Activated T-helper 1 cell treated with Interleukin-2 at 50 U/mL for 16 hours (primary cell): ENCODE measurements at places on chromosomes 3 and 15.

GRCh38 chr3:185540695-185541094 is 11.7 kb downstream of the LIPH start:
- no peak for DNase-seq

DNA sequence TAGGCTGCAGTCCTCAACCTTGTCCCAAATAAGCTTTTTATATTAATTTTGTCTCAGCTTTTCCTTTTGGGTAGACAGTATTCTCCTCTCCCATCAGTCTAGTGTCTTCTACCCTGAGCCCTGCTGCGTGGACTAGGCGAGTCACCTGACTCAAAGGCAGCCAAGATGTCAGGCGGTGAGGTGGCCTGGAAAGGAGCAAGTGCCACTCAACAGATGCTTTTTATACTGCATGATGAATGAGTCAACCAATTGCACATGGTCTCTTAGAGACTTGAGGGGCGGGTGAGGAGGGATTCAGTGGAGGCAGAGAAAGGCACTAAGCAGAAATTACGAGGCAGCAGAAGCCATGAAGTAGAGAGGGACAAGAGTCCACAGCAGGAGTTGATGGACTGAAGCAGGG is 95.9 kb downstream of the FRMD4B start:
- DNase-seq: no peak

DNA sequence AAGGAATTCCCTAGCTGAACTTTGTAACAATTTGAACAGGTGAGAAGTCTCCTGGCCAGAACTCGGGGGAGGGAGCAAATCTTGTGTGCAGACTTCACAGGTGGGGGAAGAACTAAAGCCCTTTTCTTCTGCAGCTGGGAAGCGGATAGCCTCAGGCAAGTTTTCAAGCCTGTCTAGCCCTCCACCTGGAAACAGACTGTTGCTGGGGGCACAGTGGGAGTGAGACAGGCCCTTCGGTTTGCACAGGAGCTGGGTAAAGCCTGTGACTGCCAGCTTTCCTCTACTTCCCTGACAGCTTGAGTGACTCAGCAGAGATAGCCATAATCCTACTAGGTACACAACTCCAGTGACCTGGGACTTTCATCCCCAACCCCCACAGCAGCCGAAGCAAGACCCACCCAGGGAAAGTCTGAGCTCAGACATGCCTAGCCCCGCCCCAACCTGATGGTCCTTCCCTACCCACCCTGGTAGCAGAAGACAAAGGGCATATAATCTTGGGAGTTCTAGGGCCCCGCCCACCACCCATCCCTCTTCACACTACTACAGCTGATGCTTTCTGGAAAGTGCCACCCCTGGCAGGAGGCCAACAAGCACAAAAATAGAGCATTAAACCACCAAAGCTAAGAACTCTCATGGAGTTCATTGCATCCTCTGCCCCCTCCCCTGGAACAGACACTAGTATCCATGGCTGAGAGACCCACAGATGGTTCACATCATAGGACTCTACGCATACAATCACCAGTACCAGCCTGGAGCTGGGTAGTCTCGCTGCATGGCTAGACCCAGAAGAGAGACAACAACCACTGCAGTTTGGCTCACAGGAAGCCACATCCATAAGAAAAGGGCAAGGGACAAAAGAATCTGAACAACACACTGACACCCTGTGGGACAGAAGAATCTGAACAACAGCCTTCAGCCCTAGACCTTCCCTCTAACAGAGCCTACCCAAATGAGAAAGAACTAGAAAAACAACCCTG is 479.0 kb downstream of the RAP2B start:
- no peak for DNase-seq

DNA sequence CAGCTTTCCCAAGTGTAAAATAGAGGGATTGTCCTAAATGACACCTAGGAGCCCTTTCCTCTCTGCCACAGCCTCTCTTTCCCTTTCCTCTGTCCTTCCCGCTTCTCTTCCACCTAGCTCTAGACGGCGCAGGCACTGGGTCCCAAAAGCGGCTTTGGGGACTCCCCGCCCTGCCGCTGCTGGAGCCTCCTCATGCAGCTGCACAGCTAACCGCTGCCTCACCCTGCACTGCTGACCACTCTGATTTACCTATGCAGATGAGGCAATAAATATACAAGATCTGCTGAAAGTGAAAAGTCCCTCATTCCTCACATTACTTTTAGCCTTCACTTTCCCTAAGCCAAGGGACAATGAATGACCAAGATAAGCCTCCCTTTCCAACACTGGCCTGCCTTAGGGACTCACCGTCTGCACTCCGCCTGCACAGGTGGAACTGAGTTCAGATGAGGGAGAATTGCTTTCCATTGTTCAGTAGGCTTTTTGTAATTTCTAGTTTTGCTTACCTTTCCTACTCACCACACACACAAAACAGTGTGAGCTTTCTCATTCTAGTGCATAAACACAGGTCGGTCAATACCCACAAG is 197.5 kb upstream of the BCL6 start:
- DNase-seq: no peak

DNA sequence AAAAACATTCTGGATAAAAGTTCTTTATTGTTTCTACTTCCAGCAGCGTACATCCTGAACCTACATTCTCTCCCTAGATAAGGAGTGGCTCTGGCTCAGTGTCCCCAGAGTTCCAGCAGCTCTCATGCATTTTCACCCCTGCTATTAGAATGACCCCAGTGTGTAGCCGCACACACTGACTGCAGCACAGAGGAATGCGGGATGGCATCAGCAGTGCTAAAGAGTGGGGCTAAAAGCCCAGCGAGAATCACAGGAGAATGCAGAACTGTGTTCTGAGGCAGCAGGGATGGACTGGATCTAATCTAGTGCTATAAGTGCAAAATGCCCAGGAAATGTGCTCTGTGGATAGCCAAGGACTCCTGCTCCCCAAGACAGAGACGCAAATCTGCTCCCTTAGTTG is 66.4 kb upstream of the TJP1 start:
- no peak for DNase-seq

GRCh38 chr3:69963643-69964042 is 35.9 kb upstream of the SAMMSON start:
- DNase-seq: no peak

DNA sequence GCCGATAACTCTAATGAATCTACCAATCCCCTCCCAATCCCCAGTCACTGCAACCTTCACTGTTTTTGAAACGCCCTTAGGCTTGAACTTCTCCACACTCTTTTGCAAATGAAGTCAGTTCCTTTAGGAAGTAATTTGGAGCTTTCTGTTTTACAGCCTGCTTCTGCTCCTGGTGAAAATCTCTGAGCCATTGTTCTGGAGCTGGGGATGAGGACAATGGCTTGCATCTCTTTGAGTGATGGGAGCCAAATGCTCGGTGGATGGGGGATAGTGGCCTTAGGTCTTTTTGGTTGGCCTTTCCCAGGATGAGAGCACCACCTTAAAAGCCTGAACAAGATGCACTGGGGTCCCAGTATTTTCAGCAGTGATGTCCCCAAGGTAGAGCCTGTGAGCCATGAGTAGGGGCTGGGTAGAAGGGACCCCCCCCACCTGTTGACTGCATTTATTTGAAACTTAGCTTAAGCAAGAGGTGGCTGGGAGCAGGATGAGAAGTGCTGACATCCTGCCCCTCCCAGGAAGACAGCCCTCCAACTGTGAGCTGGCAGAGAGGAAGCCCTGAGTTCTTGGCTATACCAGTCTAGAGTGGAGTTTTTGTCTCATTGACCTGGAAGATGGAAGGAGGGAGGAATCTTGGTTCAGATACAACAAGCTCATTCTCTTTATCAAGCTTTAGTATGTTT is 7.6 kb upstream of the MYO5C start:
- DNase-seq: no peak

DNA sequence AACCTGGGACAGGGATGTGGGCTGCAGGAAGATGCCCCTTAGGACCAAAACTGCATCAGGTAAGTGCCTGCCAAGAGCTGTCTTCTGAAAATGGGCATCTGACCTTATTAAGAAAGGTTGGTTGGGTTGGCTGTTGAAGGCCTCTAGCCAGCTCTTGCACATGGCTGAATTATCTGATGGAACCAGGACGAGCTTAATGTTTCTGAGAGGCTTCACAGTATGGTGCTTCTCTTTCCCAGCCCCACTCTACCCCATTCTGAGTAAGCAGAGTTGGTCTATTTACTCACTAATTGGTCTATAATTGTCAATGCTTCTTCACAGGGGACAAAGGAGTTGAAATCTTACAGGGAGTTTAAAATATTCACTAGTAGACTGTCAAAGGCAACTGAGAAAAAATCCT is 48.4 kb downstream of the DTWD1 start:
- no peak for DNase-seq

DNA sequence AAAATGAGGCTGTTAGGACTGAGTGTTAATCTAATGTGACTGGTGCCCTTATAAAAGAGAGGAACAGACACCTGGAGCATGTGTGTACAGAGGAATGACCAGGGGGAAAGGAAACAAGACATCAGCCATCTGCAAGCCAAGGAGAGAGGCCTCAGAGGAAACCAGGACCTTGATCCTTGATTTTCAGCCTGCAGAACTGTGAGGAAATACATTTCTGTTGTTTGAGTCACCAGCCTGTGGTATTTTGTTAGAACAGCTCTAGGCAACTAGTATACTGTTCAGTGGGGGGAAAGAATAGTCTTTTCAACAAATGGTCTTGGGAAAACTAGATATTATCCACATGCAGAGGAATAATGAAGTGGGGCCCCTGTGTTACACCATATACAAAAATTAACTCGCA is 80.6 kb downstream of the CCR1 start:
- DNase-seq: no peak

DNA sequence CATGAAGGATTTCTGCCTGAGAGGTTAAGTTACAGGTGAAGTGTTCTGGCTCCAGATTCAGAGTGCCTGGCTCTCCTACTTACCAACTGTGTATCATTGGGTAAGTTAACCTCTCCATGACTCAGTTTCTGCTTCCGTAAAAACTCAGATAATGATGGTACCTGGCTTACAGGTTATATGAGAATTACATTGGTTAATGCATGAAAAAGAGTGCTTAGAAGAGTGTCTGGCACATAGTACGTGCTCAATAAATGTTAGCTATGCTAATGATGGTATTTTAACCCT is 23.8 kb downstream of the CFAP161 start:
- no peak for DNase-seq

DNA sequence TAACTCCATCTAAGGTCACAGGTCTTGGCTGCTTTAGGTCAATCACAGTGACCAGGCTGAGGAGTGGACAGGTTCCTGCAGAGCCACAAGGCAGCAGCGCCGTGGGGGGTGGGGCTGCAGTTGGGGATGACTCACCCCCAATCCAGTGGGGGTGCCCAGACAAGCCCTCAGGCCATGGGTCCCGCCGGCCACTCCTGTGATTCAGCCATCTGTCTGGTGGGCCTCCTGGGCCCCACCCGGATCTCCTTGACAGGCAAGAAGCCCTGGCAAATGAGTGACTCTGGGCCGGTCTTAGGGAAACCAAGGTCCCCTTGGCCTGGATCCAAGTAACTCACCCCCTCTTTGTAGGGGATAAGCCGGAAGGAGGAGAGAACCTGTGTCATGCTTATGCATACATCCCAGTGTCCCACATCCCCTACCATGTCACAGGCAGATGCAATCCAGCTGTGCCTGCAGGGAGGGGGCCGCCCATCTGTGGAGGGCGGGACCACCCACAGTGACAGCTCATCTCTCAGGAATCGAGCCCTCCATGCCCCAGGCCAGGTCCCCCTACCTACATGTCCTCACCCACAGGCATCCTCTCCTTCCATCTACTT is 495 bp upstream of the COL7A1 start:
- DNase-seq: no peak

DNA sequence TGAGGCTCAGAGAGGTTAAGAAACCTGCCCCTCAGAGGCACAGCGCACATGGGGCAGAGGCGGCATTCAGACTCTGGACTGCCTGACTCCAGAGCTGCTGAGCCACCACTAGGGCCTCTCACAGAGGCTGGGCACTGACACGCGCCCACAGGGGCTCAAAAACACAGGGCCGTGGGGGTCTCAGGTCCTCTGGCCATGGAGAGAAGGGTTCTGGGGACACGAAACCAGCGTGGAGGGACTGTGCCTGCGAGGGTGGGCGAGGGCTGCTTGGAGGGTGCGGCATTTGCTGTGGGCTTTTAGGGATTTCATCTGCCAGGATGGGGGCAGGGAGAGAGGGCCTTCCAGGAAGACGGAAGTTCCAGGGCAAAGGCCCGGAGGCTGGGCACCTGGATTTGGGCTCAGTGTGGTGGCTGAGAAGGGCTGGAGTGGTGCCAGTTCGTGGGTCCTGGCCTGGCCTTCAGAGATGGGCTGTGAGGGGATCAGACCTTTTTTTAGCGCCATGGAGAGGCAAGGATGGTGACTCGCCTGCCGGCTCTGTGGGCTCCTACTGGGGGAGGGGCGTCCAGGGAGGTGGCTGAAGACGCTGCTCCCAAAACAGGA is 69.6 kb downstream of the EFCAB12 start:
- no peak for DNase-seq

DNA sequence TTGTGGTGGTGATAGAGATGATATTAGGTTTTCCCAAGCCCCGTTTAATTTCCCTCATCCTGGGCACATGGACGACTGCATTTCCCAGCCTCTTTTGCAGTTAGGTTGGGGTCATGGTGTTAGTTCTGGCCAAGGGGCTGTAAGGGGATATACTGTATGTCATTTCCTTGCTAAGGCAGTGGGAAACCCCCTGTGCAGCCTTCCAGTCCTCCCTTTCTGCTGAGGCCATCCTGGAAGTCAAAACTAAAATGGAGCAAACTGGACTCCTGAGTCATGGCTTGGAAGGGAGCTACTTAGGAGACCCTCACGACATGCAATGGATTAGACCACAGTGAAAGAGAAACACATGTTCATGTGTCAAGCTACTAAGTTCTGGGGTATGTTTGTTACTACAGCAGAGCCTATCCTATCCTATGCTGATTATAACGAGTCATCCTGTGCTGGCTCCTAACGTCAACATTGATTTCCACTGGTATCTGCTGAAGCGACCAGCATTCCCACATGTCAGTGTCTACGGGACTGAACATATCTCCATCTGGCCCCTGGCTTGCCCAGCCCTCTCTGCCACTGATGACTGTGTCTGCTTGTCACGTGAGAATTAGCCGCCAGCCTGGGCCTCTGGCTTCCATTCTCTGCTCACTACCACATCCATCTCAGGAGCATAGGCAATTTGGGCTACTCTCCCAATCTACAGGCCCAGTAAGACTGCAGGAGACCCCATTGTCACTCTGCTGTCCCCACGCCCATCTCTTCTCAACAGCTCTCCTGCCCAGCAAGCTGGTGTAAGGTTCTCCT is 85.6 kb upstream of the MEF2A start:
- no peak for DNase-seq

- DNase-seq: no peak
Observed at GRCh38 chr3:97882975-97883598, 61.3 kb downstream of the CRYBG3 start.

GRCh38 chr3:188037195-188037718 is 116.7 kb upstream of the LPP start:
- DNase-seq: no peak
